Temporal lobe (tissue), 4 donors: ENCODE measurements at places on chromosomes 1 and 21. TPM values are rescaled to one million over a fixed set of nuclear protein-coding genes. Genes with fewer than 3 reads are reported as not detected.

Gene AKT3
- total RNA-seq: 219 TPM

Gene HPCAL4
- total RNA-seq: 51.4 TPM

Gene BCAN
- total RNA-seq: 98.8 TPM

Gene C1orf185
- total RNA-seq: not detected

Gene OR10J5
- not detected for total RNA-seq

Gene SLAMF7
- under 0.01 TPM for total RNA-seq

Gene CASZ1
- 0.98 TPM for total RNA-seq

Gene GIPC2
- total RNA-seq: 0.25 TPM

Gene AKR1A1
- 47.9 TPM for total RNA-seq

Gene DNALI1
- total RNA-seq: 3.7 TPM

Gene CLDN8
- not detected for total RNA-seq

Gene DNASE2B
- total RNA-seq: not detected

Gene GBP5
- 0.25 TPM for total RNA-seq

Gene LENEP
- total RNA-seq: not detected

Gene AMY2A
- total RNA-seq: 0.25 TPM

Gene TEDDM1
- not detected for total RNA-seq

Gene ZC3H12A
- total RNA-seq: 0.25 TPM

Gene HMGCS2
- not detected for total RNA-seq

Gene SELP
- 0.49 TPM for total RNA-seq

Gene CYYR1
- total RNA-seq: 2.7 TPM

Gene BGLAP
- total RNA-seq: 0.25 TPM

Gene SPAG17
- total RNA-seq: 2.5 TPM

Gene PERM1
- 0.25 TPM for total RNA-seq

Gene NLRP3
- total RNA-seq: 0.74 TPM

Gene LAD1
- not detected for total RNA-seq

Gene SPRR2E
- not detected for total RNA-seq

Gene SHE
- total RNA-seq: 1.2 TPM

Gene C2CD2
- total RNA-seq: 8.4 TPM

Gene SMIM11
- 10.6 TPM for total RNA-seq

Gene SLC45A1
- total RNA-seq: 5.9 TPM

Gene TXNIP
- 144 TPM for total RNA-seq

Gene HUNK
- total RNA-seq: 13.5 TPM

Gene RNU1-3
- total RNA-seq: 73,230 TPM

Gene DYNLT5
- total RNA-seq: 6.4 TPM

Gene MCOLN3
- total RNA-seq: not detected

Gene DNAJC6
- total RNA-seq: 123 TPM

Gene PRR9
- total RNA-seq: 0.49 TPM

Gene PLPPR4
- 134 TPM for total RNA-seq

Gene LCE2A
- not detected for total RNA-seq

Gene FAM229A
- 2.2 TPM for total RNA-seq

Gene C1orf159
- 6.4 TPM for total RNA-seq

Gene OPTC
- total RNA-seq: not detected

Gene NPR1
- total RNA-seq: 0.49 TPM

Gene OR13G1
- total RNA-seq: not detected

Gene TNFRSF1B
- 2.0 TPM for total RNA-seq

Gene GSTM5
- total RNA-seq: 1.7 TPM

Gene GLMP
- total RNA-seq: 8.9 TPM

Gene MEX3A
- 44.0 TPM for total RNA-seq

Gene KIF17
- 5.2 TPM for total RNA-seq

Gene GFI1
- total RNA-seq: 0.25 TPM

Gene NR0B2
- total RNA-seq: not detected

Gene GNG4
- 46.7 TPM for total RNA-seq

Gene CELA2B
- total RNA-seq: not detected

Gene ITLN2
- total RNA-seq: not detected

Gene CFHR5
- total RNA-seq: not detected

Gene B3GALT5
- 0.74 TPM for total RNA-seq

Gene NR1I3
- under 0.01 TPM for total RNA-seq

Gene AMY1C
- not detected for total RNA-seq

Gene COL11A1
- total RNA-seq: 27.3 TPM
